ENCODE measurements at places on chromosomes 13 and 19.
A peak's percentile ranks its signal among the peaks of the same experiment; 100 is the strongest.

- DNase-seq, result no peak
These were observed 1225.7 kb upstream of the MIR17HG start for GRCh38 chr13:90121784-90122183.

DNA sequence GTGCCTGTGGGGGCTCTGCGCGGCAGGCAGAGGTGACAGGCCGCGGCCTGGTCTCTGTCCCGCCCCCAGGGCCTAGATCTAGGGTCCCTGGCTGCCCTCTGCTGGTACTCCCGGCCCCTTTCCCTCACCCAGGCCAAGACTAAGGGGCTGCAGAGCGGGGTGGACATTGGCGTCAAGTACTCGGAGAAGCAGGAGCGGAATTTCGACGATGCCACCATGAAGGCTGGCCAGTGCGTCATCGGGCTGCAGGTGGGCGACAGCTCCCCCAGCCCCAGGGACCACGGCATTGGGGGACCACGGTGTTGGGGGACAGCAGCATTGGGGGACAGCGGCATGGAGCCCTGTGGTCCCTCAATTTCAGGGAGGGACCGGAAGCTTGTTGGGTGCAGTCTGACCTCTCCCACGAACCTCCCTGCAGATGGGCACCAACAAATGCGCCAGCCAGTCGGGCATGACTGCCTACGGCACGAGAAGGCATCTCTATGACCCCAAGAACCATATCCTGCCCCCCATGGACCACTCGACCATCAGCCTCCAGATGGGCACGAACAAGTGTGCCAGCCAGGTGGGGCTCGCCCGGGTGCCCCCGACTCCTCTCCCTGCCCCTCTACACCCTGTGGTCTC is 3.8 kb upstream of the ABCA7 start:
- DNase-seq, result no peak

GRCh38 chr13:71613066-71613745 is 253.8 kb downstream of the DACH1 start:
- no peak for DNase-seq

- DNase-seq, result no peak
These were observed 102.0 kb downstream of the SLITRK1 start for GRCh38 chr13:83780227-83780626.

DNA sequence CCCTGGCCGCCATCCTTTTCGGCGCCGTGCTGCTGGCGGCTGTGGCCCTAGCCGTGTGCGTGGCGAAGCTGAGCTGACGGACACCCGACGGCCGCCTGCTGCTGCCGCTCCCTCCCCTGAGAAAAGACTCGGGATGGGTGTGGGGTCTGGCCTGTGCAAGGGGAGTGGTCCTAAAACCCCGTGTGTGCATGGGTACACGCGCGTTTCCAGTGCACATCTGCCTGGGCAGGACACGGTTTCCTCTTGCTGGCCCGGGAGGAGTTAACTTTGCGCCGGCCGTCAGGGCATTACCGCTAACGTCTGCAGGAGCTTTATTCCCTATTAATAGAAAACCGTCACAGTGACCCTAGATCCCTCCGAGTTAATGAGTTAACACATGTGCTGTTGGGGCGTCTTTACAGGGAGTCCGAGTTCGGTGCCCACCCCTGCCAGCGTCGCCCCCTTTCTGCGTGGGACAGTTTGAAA is 1.3 kb downstream of the RGS9BP start:
- no peak for DNase-seq

GRCh38 chr19:48877855-48878195 is 5.6 kb downstream of the PPP1R15A start:
- no peak for DNase-seq

DNA sequence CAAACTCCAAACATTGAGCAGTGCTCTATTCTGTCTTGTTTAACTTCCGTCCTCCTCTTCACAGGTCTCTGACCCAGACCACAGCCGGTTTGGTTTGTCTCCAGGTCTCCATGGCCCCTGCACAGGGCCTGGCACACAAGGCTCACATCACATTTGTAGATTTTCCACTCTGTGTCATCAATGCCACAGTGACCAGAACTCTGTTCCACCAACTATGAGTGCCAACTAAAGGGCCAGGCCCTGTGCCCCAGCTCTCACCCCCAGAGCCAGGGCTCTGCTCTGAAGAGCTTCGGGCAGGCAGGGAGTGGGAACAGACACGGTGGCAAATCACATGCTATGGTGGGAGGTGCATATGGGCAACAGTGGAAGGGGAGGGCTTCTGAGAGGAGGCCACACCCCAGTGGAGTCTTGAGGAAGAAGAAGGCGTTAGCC is 16.0 kb downstream of the SMG9 start:
- DNase-seq, result no peak

GRCh38 chr19:55777528-55777927 is 8.6 kb downstream of the RFPL4AL1 start:
- no peak for DNase-seq

DNA sequence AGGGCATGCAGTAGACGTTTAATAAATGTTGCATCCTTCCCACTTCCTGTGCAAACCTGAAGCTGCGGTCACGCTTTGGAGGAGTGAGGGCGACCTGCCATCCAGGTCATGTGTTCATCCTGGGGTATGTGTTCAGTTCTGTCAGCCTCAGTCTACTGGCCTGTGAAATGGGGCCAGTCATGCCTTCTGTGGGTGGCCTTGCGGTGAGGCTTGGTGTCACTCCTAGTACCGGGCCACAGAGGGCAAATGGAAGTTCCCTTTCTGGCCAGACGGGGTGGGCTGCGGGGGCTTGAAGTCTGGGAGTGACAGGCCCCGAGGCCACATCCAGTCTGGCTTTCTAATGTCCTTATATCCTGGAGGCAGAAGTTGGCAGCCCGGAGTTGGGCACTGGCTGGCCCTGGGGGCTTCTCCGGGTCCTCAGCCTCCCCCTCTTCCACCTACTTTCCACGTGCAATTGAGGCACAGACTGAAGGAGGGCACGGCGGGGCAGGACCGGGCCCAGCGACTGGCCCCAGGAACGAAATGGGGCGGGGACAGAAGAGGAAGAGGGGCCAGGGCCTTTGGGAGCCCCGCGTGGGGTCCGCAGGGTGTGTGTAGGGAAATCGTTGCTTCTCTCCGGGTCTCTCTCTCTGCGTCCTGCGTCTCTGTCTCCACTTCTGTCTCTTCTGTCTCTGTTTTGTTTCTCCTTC is 11.1 kb downstream of the PDE4A start:
- DNase-seq, result no peak

DNA sequence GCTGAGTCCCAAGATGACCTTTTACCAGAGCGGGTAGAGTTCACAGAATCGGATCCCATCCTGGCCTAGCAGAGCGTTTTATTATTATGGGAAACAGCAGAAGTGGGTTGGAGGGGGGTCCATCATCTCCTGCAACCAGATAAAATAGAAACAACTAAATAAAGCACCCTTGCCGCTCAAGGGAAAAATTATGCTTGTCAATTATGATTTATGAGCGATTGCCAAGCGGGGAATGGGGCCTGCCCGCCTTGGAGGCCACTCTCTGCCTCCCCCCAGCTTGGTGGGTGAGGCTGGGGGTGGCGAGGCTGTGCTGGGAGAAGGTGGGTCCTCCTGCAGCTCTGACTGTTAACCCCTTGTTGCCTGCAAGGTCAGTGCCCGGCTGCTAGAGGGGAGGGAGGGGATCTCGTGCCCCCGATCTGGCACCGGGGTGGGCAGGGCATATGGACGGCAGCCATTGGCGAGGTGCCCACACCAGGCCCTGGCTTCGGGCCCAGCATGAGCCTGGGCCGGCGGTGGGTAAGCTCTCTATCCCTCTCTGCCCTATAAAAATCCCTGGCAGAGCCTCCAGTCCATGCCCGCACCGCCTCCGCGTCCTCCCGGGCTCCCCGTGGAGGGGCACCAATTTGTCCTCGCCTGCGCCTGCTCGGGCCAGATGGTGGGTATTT is 129.1 kb downstream of the URI1 start:
- DNase-seq, result no peak

GRCh38 chr19:35031072-35031881 is 1.0 kb downstream of the SCN1B start:
- DNase-seq, result peak; percentile 6

DNA sequence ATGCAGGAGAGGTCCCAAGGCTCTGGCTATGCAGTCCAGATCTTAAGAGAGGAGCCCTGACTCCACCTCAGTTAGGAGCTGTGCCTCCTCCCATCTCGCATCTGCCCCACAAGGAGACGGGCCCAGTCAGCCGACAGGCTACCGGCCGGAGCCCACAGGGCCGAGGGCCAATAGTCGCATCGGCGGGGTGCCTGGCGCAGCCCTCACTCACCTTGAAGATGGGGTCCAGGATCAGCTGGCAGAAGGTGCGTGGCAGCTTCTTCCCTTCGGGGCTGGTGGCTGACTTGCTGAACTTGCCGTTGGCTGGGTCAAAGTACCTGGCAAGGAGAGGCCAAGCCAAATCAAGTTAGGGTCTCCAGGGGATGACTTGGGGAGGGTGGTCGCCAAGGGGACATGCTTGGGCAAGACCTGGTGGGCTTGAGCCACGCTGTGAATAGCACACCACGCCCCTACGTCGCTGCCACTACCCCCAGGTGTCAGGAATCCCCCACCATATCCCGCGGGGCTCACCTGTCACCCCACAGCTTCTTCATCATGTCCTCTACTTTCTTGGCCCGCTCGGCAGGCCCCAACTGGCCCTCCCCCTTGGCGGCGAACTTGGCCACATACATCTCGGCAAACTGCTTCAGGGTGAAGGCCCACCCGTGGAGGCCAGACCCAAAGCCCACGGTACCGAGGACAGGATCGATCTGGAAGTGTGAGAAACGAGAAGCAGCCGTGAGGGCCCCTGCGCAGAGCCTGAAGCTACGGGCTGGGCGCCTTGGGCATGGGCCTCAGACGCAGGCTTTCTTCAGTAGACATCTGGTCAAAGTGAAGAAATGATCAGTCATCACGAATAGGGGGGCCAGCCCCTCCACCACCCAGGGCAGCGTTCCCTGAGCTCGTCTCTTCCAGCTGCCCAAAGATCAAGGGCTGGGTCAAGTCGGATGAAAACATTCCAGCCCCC is 3.3 kb downstream of the EEF2 start:
- DNase-seq, result no peak

DNA sequence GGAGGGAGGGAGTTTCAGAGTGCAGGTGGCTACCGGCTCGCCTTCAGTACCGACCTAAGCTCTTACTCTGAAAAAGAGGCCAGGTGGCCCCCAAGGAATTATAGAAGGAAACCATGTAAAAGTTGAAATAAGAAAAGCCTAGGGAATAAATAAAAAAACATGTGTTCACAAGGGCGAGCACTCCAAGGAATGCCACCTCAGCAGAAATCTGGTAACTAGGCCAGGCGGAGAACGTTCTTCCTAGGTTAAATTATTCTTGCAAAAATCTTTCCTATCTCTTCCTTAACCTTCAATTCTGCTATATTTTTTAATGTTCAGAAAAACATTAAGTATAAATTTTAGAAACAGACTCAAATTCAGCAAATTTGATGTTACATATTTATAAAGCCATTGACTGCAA is 1260.3 kb upstream of the SLC10A2 start:
- DNase-seq, result no peak

DNA sequence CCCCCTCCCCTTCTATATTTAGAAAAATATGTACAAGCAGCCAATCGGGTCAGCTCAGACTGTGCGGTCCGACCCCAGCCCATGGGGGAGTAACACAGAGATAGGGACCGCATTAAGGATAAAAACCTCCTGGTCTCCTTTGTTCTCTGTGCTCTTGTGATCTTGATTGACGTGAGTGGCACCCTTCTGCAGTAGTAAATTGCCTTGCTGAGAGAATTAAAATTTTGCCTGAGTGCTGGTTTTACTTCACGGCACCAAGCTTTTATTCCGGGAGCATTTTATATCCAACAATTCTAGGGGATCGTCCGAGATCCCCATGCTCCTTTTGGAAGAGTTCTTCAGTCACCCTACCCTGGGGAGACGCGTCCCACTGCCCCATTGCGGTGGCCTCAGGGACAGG is 7.0 kb upstream of the ZNF69 start:
- DNase-seq, result no peak

GRCh38 chr19:40383668-40384248 is 6.2 kb downstream of the HIPK4 start:
- no peak for DNase-seq

- peak; percentile 74 for DNase-seq
These were observed 39.3 kb downstream of the RFXAP start for GRCh38 chr13:36858290-36858689.

DNA sequence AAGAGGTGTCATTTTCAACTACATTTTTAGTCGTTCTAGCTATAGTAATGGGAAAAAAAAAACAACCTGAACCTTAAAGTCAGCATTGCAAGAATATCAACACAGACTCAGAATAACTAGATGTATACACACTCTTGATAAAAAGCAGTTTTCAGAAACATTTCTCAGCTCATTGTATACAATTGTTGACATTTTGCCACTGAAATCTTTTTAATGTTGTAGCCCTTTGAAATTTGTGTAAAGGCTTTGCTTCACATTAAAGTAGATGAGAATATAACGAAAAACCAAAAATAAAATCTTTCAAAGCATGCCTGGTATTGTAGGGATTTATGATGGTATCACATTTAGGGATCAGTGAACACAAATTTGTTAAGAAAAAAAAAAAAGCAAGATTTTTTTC is 87.2 kb upstream of the SLC10A2 start:
- no peak for DNase-seq

GRCh38 chr19:55672418-55672817 is 2.6 kb upstream of the EPN1 start:
- no peak for DNase-seq

- no peak for DNase-seq
These were observed 3.1 kb downstream of the NCAN start for GRCh38 chr19:19214892-19215291.

GRCh38 chr19:4988770-4989251 is 19.9 kb downstream of the KDM4B start:
- no peak for DNase-seq

- no peak for DNase-seq
These were observed 2.8 kb upstream of the CEACAM5 start for GRCh38 chr19:41705393-41706174.

- DNase-seq, result no peak
These were observed 342.6 kb downstream of the MZT1 start for GRCh38 chr13:72384879-72385278.

DNA sequence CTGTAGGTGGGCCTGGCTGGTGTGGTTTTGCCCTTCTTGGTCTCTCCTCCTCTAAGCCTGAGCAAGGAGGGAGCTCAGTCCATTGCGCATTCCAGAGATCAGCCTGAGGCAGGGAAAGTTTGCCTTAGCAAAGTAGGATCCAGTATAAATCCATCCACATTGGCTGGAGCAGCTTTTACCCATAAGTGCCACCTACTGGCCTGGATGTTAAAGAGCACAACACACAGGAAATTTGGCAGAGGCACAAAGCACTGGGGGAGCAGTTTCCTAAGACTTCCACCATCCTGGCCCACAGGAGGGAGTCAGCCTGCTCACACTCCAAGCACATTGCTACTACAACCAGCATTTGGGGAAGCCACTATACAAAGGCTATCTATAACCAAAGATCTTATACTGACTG is 1124.2 kb downstream of the SLITRK1 start:
- peak; percentile 48 for DNase-seq

DNA sequence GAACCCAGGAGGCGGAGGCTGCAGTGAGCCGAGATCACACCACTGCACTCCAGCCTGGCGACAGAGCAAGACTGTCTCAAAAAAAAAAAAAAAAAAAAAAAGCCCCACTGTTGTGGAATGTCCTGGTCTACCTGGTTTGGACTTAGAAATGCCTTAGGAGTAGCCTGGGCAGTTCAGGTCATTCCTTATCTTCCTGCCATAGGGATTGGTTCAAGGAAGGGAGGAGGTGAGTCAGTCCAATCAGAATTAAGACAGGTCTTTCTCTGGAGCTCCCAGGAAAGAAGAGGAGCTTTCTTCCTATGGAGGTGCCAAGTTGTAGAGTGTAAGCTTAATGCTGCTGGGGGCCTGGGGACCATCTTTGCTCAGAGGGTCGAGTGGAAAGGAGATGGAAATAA is 44.8 kb downstream of the SIPA1L3 start:
- no peak for DNase-seq

Data from NCI-H2081 (cell line).